Sigmoid colon (tissue), 7 donors: ENCODE measurements at places on chromosomes 7 and 10. TPM values are rescaled to one million over a fixed set of nuclear protein-coding genes. Genes with fewer than 3 reads are reported as not detected.

DNA sequence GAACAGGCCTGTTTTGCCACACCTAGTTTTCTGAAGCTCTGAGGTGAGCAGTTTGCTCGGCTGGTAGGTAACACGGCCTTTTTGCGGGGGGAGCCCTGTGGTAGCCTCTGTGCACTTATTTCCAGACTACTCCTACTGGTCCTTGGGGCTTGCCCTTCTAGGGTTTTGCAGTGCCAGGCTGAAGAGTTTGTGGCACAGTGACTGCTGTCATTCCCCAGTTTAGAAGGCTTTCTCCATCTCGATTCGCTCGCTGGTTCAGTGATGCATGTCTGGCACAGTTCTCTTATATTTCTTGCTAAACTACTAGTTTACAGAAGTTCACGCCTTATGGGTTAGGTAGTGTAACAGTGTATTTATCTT is 711 bp downstream of the KIF20B start:
- DNase-seq, result no peak

DNA sequence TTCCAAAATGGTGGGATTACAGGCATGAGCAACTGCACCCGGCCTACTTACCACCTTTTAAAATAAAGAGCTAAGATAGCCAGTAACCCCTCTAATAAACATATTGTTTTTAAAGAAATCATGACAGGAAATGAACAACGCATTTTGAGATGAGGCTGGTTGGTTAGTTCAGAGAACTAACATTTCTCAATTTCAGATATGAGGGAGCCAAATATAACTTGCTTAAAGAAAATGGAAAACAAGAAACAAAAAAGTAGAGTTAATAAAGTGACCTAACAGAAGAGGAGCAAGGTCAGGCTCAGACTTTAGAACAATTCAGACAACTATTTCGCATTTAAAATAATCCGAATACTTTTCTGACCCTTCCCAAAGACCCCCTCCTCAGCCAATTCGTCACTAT is 254.9 kb upstream of the PHF14 start:
- no peak for DNase-seq

GRCh38 chr7:23205577-23205908 is 23.7 kb downstream of the NUP42 start:
- DNase-seq, result no peak

DNA sequence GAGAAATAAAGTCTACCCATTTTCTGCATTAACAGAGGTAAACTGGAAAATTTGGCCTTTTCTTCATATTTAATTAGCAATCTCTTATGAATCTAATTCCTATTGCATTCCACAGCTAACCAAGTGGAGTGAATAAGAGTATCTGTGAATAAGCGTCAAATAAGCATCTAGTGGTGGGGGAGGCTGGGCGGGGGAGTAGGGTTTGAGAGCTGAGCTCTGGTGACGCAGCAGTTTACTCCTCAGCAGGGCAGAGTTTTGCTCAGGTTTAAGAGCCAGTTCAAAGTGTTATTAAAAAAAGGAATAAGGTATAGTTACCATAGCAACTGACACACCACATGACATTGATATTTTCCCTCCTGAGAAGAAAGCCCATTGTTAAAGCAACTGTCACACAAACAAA is 1346.8 kb upstream of the CELF2 start:
- no peak for DNase-seq

The CPA1 gene
- total RNA-seq, result not detected
